Smooth muscle cell of bladder (primary cell): ENCODE measurements at places on chromosomes 5 and 9. TPM values are rescaled to one million over a fixed set of nuclear protein-coding genes. Genes with fewer than 3 reads are reported as not detected.

The PKD2L2 gene
- total RNA-seq = 0.18 TPM in 1 of 2 replicates, not detected in the other

The PCDHGA4 gene
- total RNA-seq = 3.3 and 4.5 TPM in 2 replicates

The BTNL3 gene
- not detected in 2 replicates for total RNA-seq

The ENC1 gene
- total RNA-seq = 17.6 and 41.0 TPM in 2 replicates

The SLC6A18 gene
- not detected in 2 replicates for total RNA-seq

The TIMD4 gene
- not detected in 2 replicates for total RNA-seq

The IL5 gene
- not detected in 2 replicates for total RNA-seq

The CDH9 gene
- 0.18 TPM in 1 of 2 replicates, not detected in the other for total RNA-seq

The AFAP1L1 gene
- total RNA-seq = 2.4 and 2.8 TPM in 2 replicates

The CCL27 gene
- not detected in 2 replicates for total RNA-seq

The PPP3R2 gene
- not detected in 2 replicates for total RNA-seq

The TEX48 gene
- total RNA-seq = not detected in 2 replicates

The MVB12B gene
- total RNA-seq = 2.0 and 2.3 TPM in 2 replicates

The GRIA1 gene
- under 0.01 and 0.18 TPM in 2 replicates for total RNA-seq

The ZNF879 gene
- total RNA-seq = 3.6 and 3.8 TPM in 2 replicates

The LAMC3 gene
- 0.09 and 0.28 TPM in 2 replicates for total RNA-seq

The CA9 gene
- 2.0 and 16.1 TPM in 2 replicates for total RNA-seq

The OR1L1 gene
- total RNA-seq = not detected in 2 replicates

The ZBTB43 gene
- total RNA-seq = 31.9 and 65.4 TPM in 2 replicates

The ST8SIA4 gene
- 0.28 and 0.37 TPM in 2 replicates for total RNA-seq

The CAMK4 gene
- total RNA-seq = 2.4 and 2.9 TPM in 2 replicates

The FOXD4 gene
- total RNA-seq = under 0.01 and 0.28 TPM in 2 replicates

The DNAI1 gene
- not detected in 2 replicates for total RNA-seq

The ARID3C gene
- 0.09 and 0.14 TPM in 2 replicates for total RNA-seq

The COL23A1 gene
- under 0.01 TPM in 1 of 2 replicates, not detected in the other for total RNA-seq

The ADGRD2 gene
- total RNA-seq = not detected in 2 replicates
